ENCODE measurements at places on chromosomes 5 and 9. TPM values are rescaled to one million over a fixed set of nuclear protein-coding genes. Genes with fewer than 3 reads are reported as not detected.

- no peak for DNase-seq
Measured at GRCh38 chr9:136693490-136694162, 6.4 kb upstream of the AGPAT2 start.

GRCh38 chr9:82148901-82149461, 160.4 kb downstream of the SPATA31D1 start:
- no peak for DNase-seq

DNA sequence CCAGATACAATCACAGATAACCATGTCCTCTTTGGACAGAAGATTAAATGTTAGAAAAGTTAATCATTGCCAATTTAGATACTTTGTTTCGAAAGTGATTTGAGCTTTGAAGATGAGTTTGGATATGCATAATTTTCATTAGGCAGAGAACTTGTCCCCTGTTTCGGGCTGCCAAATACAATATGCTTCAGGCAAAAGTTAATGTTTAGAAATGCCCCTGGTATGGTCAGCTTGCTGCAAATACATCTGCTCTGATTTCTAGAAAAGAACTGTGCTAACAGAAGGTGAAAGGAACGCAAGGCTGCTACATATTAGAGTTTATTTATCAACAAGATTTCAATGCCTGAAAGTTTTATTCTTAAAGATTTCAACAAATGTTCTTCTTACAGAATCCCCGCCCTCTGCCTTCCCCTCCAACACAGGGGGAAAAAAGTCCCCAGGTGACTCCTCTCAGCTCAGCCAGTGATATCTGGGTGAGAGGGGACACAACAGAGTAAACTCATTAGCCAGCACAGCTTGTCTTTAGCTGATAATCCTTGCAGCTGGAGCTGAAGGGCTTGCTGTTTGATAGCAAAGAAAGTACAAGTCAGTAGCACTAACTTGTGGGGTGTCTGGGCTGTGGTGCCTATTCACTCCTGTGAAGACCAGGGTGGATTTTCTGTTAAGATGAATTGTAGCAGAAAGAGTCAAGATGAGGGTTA, 435.7 kb downstream of the DMAC1 start:
- DNase-seq: no peak

- DNase-seq: no peak
Measured at GRCh38 chr9:27117489-27118135, 8.6 kb downstream of the TEK start.

- DNase-seq: no peak
Measured at GRCh38 chr9:97788763-97789663, 64.0 kb upstream of the FOXE1 start.

DNA sequence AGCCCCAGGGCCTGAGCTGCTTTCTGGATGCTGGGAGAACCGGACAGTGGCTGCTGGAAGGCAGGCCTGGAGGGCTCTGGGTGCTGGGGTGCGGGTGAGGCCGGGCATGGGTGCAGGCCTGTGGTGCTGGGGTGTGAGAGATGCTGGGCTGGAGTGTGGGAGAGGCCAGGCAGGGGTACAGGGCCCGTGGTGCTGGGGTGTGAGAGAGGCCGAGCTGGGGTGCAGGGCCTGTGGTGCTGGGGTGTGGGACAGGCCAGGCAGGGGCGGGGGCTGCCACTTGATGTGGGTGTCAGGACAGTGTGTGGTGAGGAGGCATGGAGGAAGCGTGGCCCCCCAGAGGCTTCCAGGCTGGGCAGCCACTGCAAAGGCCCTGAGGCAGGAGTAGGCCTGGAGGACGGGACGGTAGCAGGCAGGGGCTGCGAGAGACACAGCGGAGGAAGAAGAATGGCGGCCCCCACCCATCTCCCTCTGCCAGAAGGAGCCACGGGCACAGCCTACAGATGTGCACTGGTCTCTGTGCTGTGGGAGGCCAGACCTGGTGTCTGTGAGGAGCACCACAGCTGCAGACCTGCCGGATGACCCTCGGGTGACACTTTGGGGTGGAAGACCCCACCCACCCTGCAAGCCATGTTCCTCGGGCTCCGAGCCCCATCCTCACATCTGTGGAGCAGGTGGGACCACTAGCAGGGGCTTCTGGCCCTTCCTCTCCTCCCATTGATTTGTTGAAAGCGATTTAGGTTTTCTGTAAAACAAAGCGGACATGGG, 9.3 kb downstream of the NKD2 start:
- DNase-seq: no peak

GRCh38 chr9:34986540-34987047, 3.0 kb upstream of the DNAJB5 start:
- DNase-seq: peak; percentile 45

GRCh38 chr9:69797675-69798074, 22.9 kb upstream of the CFAP95 start:
- no peak for DNase-seq

- no peak for DNase-seq
Measured at GRCh38 chr5:73673161-73673591, 47.2 kb downstream of the ARHGEF28 start.

DNA sequence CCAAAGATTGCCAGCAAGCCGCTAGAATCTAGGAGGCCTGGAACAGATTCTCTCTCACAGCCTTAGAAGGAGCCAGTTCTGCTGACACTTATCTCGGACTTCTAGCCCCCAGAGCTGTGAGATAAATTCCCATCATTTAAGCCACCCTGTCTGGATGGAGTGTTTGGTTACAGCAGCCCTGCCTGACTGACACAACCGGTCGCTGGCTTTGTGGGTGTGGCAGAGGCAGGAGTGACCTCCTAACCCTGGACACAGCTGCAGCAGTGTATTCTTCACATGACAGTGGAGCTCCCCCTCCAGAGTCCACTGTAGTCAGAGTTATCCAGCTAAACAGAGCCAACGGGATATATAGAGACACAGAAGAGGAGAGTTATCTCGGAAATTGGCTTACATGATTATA, 21.2 kb upstream of the IL17B start:
- no peak for DNase-seq

DNA sequence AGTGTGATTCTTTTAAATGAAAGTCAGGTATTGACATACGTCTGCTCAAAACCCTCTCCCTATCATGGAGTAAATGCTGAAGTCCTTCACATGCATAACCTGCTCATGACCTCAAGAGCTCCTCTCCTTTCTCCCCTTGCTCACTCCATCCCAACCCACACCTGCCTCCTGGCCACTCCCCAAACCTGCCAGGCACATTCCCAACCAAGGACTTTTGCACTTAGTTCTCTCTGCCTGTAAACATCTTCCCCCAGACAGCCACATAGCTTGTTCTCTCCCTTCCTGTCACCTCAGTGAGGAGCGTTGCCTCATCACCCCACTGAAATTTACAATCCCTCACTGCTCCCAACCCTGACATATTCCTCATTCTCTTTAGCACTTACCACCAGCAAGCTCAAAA, 8.7 kb downstream of the SETD9 start:
- DNase-seq: no peak

GRCh38 chr9:34446468-34446891, 11.9 kb downstream of the FAM219A start:
- no peak for DNase-seq

DNA sequence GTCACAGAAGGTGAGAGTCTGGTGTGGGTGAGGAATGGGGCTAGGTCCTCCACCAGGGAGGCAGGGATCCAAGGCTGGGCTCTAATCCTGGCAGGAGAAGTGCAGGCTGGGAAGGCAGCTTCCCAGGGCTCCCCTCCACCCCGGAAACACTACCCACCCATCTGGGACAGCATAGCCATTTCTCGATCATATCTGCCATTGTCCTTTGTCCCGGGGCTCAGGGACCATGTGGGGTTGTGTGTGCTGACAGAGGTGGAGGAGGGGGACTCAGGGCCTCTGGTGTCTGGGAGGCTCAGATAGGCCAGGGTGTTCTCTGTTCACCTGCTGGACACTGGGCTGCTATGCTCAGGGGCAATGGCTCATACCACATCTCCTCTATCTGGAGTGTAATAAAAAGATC, 32.2 kb upstream of the STRBP start:
- DNase-seq: no peak

GRCh38 chr9:72023596-72023995, 36.8 kb downstream of the C9orf57 start:
- DNase-seq: no peak

GRCh38 chr5:110623874-110624273, 102.6 kb downstream of the TMEM232 start:
- DNase-seq: no peak

DNA sequence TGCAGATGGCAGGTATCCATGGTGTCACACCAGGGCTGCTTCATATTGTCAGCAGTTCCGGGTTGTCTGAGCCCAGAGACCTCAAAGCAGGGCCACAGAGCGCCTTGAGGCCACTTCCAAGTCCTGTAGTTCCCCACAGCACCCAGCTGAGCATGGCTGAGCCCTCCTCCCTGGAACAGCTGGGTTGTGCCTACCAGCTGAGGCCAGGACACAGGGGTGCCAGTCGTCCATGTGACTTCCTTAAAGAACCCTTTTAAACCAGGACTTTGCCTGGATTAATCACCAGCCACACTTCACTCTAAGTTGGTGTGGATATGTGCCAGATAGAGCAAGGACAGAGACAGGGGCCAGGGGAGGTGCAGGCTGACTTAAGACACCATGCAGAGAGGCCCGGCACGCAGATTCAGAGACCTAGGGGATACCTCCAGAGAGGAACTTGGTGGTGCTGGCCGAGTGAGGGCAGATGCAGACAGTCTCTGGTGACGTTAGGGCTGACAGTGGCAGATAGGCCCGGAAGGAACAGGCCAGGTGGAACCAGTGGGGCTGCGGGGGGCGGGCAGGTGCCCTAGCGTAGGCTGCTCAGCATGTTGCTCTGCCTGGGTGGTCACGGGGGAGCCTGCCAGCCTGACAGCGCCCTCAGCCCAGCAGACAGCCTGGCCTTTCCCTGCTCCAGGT, 142.7 kb downstream of the CACNA1B start:
- no peak for DNase-seq

GRCh38 chr5:145245354-145245753, 589.8 kb downstream of the PRELID2 start:
- no peak for DNase-seq

- DNase-seq: no peak
Measured at GRCh38 chr5:147448766-147449165, 61.1 kb downstream of the DPYSL3 start.

- DNase-seq: no peak
Measured at GRCh38 chr9:4517274-4517673, 27.0 kb downstream of the SLC1A1 start.

GRCh38 chr9:115469841-115470240, 351.9 kb upstream of the TNC start:
- no peak for DNase-seq

DNA sequence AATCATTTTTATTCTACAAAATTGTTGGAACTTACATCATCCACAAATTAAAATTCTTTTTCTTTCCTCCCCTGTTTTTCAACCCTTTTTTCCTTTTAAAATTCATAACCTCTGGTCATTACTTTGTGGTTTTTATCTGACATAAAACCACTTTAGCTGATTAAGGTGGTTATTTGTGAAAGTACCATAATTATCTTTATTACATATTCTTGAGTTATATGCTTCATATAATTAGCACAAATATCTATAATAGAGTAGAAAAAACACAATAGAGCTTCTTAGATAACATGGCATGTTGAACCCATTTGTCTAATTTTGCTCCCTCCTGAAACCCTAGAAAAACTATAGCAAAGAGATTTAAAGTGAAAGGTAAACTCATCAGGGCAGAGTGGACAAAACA, 22.9 kb upstream of the PPIC start:
- no peak for DNase-seq

DNA sequence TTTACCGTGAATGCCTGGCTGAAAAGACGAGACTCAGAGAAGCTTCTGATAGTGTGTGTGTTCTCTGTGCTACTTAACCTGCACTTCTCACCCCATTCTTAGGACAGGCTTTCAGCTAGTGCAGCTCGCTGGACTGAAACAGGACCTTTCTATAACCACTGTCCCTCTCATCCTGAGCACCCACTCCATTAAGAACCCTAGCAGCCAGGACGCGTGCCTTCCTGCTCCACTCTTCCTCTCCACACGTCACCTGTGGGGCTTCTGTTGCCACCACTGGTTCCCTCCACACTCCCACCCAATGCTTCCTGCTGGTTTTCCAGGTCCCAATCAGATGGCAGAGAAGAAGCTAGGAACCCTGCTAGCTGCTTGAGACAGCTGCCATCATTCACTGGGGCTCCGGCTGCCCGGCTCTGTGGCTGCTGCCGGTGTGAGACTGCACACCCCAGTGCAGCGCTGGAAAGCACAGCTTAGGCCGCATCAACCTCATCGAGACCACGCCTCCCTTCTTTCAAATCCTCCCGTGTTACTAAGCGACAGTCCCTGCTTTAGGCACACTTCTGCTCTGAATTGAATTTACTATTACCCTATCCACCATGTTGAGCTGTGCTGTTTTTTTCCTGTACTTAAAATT, 44.0 kb downstream of the RNF130 start:
- no peak for DNase-seq

DNA sequence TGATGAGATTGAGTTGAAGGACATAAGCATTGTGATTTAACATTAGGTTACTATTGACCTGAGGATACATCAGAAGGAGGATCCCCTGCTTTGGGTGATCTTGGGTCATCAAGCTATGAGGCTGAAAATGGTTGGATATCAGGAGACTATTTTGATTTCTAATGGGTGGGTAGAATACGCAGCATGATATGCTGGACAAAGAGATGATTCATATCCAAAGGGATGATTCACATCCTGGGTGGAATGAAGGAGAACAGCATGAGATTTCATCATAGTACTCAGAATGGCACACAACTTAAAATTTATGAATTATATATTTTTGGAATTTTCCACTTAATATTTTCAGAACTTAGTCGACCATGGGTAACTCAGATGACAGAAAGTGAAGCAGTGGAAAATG, 1759.5 kb upstream of the C9orf72 start:
- no peak for DNase-seq

- no peak for DNase-seq
Measured at GRCh38 chr5:125316391-125316790, 570.0 kb upstream of the ZNF608 start.

The CCDC171 gene
- 2.1 TPM for total RNA-seq

The VAV2 gene
- total RNA-seq: 2.4 TPM

The NFIB gene
- not detected for total RNA-seq

The TXNDC8 gene
- total RNA-seq: not detected

The TRPM3 gene
- not detected for total RNA-seq

The ODF2 gene
- total RNA-seq: 54.5 TPM

The BHMT gene
- total RNA-seq: not detected

The FANCC gene
- total RNA-seq: 12.3 TPM

The OR1Q1 gene
- not detected for total RNA-seq

The PCDHA6 gene
- total RNA-seq: not detected

The HAVCR2 gene
- total RNA-seq: 66.9 TPM

The LECT2 gene
- total RNA-seq: not detected

The NME5 gene
- not detected for total RNA-seq
